ENCODE measurements at places on chromosomes 2 and 18.

GRCh38 chr2:100976645-100977391, 25.3 kb upstream of the RPL31 start:
- no peak for DNase-seq

DNA sequence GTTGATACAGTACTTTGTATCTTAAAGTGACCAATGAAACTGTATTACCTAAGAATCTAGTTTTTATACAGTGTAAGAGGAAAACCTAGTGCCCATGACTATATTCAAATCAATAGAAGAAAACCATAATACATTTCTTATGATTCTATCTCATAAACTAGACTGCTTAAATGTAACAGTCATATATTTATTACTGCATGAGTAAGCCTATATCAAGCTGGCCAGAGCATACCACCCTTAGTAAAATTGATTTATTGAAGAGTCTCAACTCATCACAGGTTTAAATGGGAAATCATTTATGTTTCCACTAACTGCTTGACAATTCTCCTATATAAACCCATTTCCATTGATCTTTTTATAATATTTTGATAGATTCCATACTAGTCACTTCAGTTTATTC, 1059.2 kb upstream of the LRRTM1 start:
- no peak for DNase-seq

GRCh38 chr2:120300385-120300784, 45.6 kb upstream of the INHBB start:
- DNase-seq: no peak

- DNase-seq: no peak
These were observed 29.4 kb upstream of the WDR75 start for GRCh38 chr2:189411860-189412259.

DNA sequence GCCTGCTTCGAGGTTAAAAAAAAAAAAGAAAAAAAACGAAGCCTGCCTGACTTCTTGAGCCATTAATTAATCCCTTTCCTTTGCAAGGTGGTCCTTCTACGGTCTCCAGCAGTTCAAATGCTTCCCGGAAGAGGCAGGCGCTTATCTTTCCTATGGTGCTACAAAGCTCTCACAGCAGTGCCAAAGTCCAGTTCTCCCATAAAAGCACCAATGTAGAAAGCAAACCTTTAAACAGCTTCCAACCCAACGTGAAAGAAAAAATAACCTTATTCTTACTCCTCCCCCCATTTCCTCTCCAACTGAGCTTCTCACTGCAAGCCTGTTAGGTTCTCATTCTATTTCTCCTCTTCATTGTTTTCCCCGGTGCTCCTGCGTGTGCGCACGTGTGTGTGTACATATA, 317.4 kb upstream of the SOX11 start:
- DNase-seq: no peak

DNA sequence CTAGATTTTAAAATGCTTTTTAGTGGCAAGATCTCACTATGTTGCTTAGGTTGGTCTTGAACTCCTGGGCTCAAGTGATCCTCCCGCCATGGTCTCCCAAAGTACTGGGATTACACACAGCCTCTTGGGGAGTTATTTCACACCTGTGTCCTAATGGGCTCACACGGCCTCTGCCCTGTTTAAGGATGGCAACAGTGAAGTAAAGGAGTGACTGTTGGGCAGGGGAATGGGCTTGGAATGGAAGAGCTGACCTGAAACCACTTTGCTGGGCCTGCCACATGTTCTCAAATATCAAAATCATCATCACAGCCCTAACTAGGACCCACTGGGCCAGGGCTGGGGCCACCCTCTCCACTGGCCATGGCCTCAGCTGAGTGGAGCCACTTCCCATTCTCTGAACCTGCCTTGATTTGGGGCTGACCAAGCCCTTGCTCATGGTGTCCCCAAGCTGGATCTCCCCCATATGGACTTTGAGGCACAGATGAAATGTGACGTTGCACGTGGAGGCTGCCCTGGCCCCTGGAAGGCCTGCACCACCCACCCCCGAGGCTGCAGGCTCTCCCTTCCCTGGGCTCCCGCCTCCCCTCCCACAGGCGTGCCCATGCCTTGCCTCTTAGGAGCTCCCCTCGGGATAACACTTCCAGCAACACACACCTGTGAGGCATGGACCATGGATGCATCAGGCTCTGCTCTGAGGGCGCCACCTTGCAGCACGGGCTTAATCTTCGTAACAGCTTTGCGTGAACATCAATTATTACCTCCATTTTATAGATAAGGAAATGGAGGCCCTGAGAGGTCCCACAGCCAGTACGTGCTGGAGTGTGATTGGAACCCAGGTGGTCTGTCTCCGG, 71.8 kb upstream of the SMAD7 start:
- no peak for DNase-seq

DNA sequence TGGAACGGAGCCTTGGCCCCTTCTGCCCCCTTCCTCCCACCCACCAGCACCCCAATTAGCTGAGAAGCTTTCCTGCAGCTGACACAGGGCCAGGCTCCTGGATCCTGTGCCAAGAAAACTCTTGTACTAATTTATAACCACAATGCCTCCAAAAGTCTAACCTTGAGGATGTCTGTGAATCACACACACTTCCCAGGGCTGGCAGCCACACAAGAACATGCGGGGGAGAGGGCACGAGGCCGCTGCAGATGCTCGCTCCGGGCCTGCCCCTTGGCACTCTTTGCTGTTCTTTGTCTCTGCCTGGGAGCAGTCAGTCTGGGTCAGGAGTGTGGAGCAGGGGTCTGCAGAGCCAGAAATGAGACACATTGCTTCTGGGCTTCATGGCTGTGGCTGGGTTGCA, 62.7 kb upstream of the KIF5C start:
- no peak for DNase-seq

- DNase-seq: no peak
These were observed 18.2 kb downstream of the ASPRV1 start for GRCh38 chr2:69943000-69943842.

Data from Panc1 (cell line).